CD4-positive, alpha-beta T cell (primary cell): ENCODE measurements at places on chromosomes 6 and 20.

- no peak for DNase-seq
These were observed 320.3 kb downstream of the RIMS1 start for GRCh38 chr6:72206606-72207005.

DNA sequence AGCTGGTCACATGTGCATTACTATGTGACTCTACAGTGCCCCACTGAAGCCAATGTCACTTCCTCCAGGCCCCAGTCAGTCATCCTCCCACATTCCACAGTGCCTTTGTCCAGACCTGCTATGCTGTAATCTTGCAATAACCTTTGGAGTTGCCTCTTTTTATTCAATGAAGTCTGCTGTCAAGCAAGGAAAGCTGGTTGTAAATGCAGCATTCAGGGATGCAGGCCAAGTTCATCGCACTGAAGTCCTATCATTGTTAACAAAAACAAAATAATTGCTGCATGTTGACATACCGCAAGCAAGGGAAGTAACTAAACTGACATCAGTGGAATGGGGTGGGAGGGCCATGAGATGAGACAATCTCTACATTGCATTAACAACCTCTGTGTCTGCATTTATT lies 131.2 kb upstream of the CDYL start:
- DNase-seq, result no peak

DNA sequence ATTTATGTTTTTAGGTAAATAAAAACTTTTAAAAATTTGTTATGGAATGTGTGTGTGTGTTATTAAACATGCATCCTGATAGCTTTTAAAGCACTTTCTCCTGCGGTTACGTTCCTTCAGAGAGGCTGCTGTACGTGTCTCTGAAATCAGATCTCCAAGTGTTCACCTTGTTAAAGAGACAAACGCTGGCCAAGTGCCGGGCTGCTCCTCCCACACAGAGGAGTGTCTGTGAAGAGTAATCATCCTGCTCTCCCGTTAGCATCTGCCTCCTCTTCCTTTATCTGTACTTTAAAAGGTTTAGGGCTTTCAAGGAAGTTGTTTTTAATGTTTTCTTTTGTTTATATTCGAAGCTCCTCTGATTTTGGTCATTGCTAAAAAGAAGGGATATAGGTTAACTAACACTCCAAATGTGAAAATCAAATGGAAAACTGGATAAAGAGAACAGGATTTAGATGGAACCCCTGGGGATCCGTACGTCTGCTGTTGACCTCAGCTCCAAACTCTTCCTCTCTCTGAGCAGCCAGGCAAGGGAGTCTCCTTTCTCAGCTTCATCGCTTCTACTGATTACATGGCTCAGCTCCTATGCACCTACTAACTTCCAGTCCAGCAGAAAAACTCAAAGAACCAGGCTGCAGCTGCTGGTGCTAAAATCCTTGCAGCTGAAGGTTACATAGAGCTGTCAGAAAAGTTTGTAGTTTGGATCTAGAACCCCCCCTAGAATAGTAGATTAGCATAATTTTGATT lies 20.0 kb downstream of the IRF4 start:
- DNase-seq, result no peak

GRCh38 chr20:56875052-56875659 lies 246.1 kb downstream of the TFAP2C start:
- no peak for DNase-seq

GRCh38 chr6:23940466-23940865 lies 185.5 kb upstream of the NRSN1 start:
- no peak for DNase-seq

DNA sequence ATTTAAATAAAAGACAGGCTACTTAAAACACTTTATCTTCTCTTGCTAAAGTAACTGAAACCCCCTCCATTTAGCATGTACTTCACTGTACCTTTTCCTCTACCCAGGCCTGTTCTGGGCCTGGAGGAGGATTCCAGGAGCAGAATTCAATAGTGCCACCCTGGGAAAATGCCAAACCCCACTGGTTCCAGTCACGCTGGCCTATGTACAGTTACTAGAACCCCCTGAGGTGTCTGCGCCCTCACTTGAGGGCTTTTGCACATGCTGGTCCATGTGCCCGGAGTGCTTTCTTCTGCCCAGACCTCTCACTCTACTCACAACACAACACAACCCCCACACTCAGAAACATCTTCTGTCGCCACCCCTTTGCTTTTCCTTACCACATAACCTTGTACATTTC lies 45.5 kb downstream of the TRAM2 start:
- no peak for DNase-seq

DNA sequence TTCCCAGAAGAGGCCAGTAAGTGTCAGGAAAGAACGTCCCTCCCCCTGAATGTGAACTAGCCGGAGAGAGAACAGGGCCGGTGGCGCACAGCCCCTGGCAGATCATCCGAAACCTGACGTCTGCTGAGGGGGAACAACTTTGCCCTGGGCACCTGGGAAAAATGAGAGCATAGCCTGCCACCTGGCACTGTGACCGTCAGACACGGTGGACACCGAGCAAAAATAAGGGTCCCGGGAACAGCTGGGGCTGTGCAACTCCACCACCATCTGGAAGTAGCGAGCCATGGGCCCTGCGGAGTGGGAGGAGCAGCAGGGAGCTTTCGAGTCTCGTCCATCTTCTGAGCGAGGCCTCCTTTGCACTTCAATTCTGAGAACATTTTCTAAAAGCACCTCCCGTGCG lies 110.8 kb downstream of the EDN3 start:
- no peak for DNase-seq

- no peak for DNase-seq
These were observed 10.1 kb upstream of the SIRPD start for GRCh38 chr20:1567392-1568162.

GRCh38 chr6:62570372-62570771 lies 284.3 kb upstream of the KHDRBS2 start:
- DNase-seq, result no peak

DNA sequence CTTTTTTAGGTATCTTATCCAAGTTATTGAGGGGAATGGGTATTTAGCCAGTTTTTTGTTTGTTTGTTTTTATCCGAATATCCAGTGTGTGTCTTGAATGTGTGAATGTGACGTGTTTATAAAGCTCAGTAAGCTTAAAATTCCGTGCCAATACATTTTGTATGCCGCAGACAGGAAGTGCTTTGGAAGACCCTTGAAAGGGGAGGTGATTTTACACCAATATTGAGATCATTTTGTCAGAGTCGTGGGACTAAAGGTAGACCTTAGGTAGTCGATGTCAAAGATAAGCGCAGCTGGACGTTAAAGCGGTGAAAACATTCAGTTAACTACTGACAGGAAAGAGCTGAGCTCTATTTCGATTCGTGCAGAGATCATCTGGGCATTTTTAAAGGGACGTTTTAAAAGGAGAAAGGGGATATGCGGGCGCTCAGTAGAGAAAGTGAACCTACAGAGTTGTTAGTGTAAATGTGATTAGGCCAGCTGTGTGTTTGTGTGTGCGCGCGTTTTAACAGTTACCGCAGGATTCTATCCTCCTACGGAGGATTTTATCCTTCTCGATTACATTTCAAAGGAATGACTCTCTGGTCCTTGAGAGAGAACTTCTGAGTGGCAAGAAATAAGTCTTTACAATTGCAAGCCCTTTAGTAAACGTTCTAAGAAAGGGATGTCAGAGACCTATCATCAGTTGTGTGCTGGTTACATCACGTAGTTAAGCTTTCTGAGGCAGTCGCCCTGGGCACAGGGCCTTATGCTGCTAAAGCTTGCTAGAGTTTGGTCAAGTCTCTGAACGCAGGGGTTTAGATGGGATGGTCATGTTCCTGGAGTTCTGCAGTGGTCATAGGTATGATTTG lies 625 bp upstream of the ECHDC1 start:
- no peak for DNase-seq

GRCh38 chr6:144262470-144263369 lies 22.4 kb upstream of the UTRN start:
- peak; percentile 33 for DNase-seq

DNA sequence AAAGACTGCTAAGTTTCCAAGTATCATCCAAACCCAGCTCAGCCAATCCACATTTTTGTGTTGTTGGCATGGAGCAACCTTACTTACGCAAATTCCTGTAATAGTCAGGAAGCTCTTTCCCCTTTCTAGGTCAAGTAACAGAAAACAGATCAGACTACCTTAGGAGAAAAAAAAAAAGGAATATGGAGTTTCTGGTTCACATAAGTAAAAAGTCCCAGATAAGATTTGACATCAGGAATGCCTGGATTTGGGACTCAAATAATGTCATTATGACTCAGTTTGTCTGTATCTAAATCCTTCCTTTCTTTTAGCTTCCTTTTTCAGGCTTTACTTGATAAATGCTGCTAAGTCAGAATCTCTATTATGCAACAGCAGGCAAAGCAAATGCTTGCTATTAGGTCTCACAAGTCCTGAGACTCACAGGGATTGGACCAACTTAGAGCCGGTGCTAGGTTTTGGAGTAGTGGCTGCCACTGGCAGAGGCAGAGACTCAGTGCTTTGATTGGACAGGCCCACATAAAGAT lies 44.5 kb downstream of the NCOA7 start:
- no peak for DNase-seq

DNA sequence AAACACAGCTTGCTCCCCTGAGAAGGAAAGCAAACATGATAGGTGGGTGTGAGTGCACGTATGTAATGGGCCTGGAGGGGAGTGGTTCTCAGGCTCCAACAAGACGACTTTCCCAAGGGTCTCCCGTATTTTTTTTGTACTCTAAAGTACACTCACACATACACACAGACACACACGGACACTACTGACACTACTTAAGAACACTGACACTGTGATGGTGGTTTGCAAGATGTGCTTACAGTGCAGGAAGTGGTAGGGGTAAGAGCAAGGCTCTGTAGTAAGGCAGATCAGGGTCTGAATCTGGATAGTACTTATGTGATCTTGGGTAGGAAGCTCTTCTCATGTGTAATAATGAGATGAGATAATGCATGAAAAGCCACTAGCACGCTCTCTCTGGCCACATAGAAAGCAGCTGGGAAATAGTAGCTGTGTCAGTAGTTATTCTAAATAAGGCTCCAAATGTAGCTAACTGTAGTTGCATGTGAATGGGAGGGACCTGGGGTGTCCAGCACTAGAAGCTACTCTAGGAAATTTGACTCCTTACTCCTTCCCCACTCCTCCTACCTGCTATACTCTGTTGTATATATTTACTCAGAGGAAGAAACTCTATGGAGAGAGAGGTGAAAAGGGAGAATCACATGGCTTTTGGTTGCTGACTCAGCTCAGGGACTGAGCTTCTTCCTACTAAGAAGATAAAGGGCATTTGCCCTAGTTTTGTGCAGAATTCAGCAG lies 8.4 kb upstream of the ZBTB24 start:
- DNase-seq, result no peak
